ENCODE measurements at places on chromosomes 13 and 19.

- DNase-seq = no peak
Observed at GRCh38 chr13:114212158-114212495, 22.6 kb upstream of the CDC16 start.

GRCh38 chr13:112726016-112726767, 36.4 kb downstream of the ATP11A start:
- DNase-seq = no peak

DNA sequence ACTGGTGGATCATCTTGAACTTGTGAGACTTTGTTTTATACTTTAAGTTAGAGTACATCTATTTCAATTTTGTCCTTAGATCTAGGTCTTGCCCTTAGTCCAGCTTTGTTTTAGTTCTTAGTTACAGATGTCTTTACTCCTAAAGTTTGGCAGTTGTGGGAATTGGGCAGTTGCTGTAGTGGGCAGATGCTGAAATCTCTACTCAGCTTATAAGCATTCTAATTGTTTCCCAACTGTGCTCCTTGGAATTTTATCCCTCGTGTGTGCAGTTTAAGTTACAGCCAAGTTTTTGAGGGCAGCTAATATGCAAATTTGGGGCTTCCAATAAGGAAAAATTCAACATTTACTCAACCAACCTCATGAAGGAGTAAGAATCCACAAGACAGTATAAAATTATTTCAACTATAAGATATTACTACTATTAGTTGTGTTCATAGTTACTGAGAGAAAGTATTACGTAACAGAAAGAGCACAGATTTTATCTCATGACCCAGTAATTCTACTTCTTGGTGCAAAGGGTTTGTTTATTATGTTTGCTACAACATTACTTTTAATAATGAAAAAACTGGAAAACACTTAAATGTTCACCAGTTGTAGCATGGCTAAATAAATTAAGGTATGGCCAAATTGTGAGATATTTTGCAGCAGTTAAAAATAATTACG, 32.9 kb downstream of the CCDC122 start:
- no peak for DNase-seq

GRCh38 chr19:48914181-48914580, 14.1 kb downstream of the NUCB1 start:
- no peak for DNase-seq

DNA sequence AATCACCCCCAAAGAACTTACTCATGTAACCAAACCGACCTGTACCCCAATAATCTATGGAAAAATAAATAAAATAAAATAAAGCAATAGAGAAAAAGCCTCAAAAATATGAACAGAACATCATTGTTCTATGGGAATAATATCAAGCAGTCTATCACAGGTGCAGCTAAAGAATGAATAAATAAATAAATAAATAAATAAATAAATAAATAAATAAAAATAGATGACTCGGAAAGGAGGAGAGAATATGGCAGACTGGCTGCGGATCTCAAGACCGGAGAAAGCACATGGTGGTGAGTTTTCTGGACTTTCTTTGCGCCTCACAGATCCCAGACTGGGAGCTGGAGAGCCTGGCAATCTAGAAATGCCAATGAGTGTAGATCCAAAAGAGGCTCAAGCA, 22.4 kb upstream of the CEACAM20 start:
- DNase-seq = no peak

DNA sequence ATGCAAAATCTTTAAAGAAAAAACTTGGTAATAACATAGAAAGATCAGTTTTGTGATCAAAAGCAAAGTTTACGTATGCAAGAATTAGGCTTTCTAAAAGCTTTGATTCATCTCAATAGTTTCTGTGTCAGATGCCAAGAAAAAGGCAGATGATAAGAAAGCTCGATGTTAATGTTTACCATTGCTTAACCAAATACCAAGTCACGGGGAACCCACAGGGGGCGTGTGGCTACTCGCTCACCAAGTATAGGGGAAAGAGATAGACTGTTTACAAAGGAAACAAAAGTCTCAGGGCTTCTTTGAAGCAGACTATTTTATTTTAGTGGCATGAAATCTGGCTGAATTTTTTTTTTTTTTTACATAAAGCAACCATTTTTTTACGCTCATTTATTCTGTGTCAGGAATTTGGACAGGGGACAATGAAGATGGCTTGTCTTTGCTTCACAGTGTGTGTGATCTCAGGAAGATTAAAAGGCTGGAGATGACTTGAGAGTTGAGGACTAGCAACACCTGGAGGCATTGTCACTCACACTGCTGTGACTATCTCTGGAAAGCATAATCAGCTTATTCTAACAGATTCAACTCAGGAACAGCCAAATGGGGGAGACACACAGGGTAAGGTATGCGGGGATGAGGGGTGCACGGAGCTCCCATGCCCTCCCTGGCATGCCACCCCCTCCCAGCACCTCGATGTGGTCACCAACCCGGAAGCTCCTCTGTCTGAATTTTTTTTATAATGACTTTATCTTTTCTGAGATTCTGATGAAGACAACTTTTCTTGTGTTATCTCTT, 24.9 kb downstream of the RCBTB1 start:
- DNase-seq = peak; percentile 34

DNA sequence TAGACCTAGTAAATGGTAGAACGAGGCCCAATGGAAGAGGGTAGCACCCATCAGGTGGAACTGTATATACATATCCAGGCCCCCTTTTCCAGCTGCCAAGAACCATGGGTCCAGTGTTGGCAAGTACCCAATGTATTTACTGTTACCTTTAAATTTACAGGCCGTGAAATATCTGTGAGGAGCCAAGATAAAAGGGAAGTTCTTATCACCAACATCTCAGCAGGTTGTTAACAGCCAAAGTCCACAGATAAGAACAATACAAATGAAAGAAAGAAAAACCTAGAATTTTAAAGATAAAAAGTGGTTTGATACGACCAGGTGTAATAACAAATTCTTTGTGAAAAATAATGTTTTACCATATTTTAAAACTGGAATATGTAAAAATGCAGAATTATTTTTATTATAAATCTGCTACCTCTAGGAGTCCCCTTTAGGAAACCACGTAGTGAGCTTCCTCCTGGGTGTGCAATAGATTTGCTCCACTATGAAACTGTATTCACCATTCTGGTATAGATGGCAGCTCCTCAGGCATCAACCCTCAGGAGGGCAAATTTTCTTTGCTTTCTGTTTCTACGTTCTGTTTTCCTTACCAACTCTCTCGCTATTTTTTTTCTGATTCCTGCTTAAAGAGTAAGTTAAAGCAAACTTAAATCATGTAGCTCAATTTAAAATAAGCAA, 292.2 kb upstream of the SLC10A2 start:
- no peak for DNase-seq

DNA sequence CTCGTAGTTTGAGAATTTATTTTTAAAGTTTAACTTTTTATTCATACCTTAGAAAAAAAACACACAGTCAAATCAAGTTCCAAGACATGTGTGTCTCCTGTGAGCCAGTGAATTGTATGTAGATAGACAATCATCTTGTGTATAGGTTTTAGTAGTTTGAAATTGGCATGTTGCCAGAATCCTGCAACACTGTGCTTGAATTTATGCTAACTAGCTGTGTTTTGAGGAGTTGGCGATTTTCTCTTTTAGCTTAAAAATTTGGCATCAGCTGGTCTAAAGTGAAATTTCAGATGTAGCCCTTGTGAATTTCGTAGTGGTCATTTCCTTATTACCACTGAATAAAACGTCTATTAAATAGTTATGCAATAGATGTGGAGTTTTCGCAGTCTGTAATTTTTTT, 213.2 kb downstream of the ATP8A2 start:
- DNase-seq = no peak

DNA sequence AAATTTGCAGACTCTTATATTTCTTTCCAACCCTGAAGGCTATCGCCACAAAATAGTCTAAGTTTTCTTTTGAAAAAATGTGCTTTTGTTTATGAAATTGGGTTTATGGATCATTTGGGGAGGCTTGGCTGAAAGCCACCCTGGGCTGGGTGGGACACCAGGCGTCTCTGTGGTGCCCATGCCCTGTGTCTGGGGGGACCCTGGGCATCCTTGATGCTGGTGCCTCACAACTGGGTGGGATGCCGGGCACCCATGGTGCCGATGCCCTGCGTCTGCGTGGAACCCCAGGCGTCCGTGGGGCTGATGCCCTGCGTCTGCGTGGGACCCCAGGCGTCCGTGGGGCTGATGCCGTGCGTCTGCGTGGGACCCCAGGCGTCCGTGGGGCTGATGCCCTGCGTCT, 105.0 kb downstream of the RAB20 start:
- no peak for DNase-seq

- no peak for DNase-seq
Observed at GRCh38 chr19:46739290-46739771, 6.5 kb upstream of the FKRP start.

DNA sequence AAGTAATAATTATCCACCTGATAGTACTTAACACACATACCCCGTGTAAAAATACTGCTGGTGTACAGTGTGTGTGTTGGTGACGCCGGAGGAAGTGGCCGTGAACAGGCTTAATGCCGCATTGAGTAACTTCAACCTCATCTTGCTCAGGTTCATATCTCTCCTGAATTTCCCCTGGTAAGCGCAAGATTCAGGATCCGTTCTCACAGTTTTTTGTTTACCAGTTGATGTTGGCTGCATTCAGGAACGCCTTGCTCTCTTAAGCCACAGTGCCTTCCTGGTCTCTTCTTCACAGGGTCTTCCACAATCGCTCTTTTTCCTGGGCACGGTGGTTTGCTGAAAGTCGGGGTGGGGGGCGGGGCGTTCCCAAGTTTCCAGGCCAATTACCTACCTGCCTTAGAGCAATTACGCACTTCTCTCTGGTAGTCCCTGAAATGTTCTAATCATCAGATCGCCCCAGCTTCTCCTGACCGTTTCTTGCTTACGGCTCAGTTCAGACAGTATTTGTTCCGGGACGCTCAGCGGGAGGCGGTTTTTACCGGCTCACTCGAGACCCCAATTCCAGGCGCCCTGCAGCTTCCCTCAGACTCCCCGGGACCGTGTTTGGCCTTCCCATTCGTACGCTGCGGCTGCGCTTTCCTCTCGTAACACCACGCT, 706 bp upstream of the DNAJC3 start:
- peak; percentile 11 for DNase-seq

GRCh38 chr13:30026093-30026492, 175.7 kb upstream of the UBL3 start:
- DNase-seq = no peak

DNA sequence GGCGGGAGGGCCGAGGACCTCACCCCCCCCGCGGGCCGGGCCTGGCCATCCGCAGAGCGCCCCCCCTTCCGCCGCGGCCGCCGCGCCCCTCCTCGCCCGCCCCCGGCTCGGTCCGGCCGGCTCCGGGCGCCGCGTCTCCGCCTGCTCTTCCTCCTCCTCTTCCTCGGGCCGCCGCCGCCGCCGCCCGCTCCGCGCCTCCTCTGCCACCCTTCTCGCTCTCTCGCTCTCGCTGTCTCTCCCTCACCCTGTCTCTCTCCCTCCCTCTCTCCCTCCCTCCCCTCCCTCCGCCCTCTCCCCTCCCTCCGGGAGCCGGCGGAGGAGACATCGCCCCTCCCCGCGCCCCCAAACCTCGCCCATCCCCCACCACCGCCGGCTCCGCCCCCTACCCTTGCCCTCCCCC, at the start of gene SHANK1:
Gene SHANK1 (minus strand): TSS at position 237 of the 400 bp plus-strand sequence. CDS start 2,883 bp downstream, outside the sequence.
- DNase-seq = no peak

GRCh38 chr19:13693889-13694288, 70.4 kb upstream of the MRI1 start:
- DNase-seq = no peak

DNA sequence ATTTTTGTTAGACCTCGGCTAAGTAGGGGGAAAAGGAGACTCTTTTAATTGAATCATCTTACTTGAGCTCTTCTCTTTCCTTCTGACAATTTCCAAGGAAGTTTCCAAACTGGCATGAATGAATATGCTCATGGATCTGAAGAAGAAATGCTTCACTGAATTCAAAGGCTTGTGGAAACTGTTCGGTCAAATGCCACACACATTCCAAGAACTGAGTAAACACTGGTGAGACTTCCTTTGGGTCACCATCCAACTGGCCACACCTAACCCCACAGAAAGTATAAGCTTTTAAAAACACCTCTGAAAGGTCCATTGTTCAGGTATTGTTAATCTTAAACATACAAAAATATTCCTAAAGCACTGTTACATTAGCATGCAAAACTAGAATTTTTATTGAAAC, 33.6 kb downstream of the MTMR6 start:
- DNase-seq = no peak

DNA sequence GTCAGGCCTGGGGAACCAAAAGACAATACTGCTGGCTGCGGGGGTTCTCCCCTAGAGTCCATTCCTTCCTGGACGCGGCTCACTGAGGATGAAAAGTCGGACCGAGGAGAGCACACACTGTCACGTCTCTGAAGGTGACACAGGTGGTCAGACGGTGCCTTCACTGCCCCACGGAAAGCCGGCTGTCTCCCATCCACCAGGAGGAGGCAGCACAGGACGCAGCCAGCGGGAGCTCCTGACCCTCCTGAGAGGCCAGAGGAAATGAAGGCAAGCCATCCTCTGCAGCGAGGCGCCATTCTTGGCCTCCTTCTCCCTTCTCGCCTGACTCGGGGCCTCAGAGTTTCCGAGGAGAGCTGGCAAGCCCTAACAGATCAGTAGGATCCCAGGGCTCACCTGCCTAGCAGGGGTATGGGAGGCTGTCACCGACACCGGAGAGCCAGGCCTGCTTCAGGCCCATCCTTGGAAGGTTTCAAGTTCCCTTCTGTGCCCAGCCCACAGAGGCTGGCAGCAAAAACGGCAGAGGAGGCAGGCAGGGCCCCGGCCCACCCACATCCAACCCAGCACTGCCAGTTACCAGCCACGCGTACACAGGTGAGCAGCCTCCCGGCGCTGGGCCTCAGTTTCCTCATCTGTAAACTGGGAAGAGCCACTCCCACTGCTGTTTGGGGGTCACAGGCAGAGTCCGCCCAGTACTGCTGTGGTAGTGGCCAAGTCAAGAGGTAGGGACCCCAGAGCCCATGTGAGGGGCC, 4.5 kb downstream of the REXO1 start:
- DNase-seq = no peak

DNA sequence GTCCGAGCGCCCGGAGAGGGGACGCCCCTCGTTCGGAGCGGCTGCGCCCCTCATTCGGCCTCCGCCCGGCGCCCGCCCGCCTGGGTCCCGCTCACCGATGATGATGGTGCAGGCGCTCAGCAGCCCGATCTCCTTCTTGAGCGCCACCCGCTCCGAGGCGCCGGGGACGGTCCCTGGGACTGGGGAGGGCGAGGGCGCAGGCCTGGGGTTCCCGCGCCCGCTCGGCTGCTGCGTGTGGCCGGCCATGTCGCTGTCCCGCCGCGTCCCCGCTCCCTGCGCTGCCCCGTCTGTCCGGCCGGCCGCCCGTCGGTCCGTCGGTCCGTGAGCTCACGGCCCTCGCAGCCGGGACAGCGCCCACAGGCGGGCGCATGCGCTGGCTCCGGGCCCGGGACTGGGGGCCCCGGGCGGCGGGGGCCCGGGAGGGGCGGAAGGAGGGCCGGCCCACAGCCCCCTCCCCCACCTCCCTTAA, at the start of gene SLC7A10:
Gene SLC7A10 (minus strand): TSS at position 393 of the 469 bp plus-strand sequence. CDS start 147 bp downstream, at position 246.
- peak; percentile 74 for DNase-seq

- DNase-seq = no peak
Observed at GRCh38 chr19:55340784-55341147, 1.1 kb downstream of the KMT5C start.
